ENCODE measurements at places on chromosomes 4 and X.
A peak's percentile ranks its signal among the peaks of the same experiment; 100 is the strongest.

DNA sequence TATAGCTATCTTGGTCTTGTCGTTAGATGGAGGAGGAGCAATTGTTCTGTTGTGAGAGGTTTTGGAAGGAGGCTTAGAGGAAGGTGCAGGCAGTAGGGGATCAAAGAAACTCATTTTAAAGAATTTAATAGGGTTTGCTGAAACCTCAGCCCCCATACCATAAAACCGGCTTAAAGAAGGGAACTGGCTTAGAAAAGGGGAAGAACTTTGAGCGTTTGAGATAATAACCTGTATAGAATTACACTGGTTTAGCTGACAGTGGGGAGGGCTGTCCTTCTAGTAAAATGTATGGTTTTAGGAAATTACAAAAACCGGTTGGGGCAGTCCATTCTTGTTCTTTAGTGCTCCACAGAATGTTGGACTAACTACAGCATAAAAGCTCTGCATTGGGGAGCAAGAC, 128.1 kb downstream of the KDM6A start:
- no peak for DNase-seq

- DNase-seq, result no peak
Measured at GRCh38 chr4:78691971-78692821, 84.0 kb upstream of the BMP2K start.

DNA sequence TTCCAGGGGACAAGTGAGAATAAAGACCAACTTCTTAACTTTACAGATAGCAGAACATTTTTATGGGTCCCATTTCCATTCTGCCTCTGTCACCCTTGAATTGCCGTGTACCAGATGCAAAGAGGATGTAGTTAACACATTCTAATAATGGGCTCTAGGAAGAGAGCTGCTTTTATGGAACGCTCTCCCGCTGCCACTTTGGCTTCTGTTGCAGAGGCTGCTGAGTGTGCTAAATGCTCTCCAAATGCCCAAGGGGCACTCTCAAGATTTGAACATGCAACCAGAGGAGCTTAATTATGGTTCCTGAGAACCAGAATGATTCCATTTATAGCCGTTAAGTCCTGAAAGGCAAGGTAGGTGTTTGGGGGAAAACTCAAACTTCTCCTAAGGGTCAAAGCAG, 28.1 kb upstream of the GPC3 start:
- no peak for DNase-seq

- no peak for DNase-seq
Measured at GRCh38 chr4:31548021-31548420, 827.9 kb downstream of the PCDH7 start.

DNA sequence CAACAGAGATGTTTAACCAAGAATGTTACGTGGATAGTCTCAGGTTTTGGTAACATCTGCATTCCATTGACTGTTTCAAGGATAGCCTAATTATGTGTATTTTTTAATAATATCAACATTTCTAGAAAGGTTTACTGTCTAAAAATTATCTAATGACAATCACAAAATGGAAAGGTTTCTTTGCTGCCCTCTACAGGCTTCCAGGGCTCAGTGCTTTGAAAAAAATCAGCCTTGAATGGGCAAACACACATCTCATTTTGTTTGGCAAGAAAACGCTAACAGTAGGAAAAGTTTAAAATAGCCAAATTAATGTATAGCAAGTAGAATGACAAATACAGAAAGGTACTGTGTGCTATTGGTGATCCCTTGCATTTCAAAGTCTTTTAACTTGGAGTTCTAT, 223.4 kb upstream of the PRPS2 start:
- DNase-seq, result no peak

GRCh38 chr4:36553029-36553428, 271.6 kb downstream of the DTHD1 start:
- DNase-seq, result no peak

- no peak for DNase-seq
Measured at GRCh38 chr4:99950913-99951254, 809 bp upstream of the H2AZ1 start.

- peak; percentile 26 for DNase-seq
Measured at GRCh38 chr4:57233386-57233785, 123.2 kb upstream of the IGFBP7 start.

- no peak for DNase-seq
Measured at GRCh38 chr4:1325681-1326635, 21.1 kb upstream of the UVSSA start.

- no peak for DNase-seq
Measured at GRCh38 chr4:185638093-185638492, 102.8 kb upstream of the PDLIM3 start.

GRCh38 chr4:26218677-26219605, 101.9 kb upstream of the RBPJ start:
- DNase-seq, result no peak

- no peak for DNase-seq
Measured at GRCh38 chr4:65021149-65021548, 611.9 kb upstream of the TECRL start.

DNA sequence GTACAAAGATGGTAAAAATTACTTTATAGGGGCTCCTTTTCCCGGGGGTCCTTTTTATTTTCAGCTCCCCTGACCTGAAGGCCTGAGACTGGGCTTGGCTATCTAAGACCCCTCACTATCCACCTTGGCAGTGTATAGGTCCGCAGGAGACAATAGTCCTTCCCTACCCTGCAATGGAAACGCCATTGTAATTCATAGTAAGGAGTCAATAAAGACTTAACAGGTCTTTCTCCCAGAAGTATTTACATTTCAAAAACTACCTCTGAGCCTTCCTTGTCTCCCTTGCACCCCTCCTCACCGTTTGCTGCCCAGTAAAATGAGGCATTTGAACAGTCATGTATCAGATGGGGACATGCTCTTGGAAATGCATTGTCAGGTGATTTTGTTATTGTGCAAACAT, 401.2 kb upstream of the CNKSR2 start:
- no peak for DNase-seq

- DNase-seq, result no peak
Measured at GRCh38 chr4:22237846-22238494, 277.9 kb downstream of the ADGRA3 start.

- no peak for DNase-seq
Measured at GRCh38 chr4:25575611-25576010, 80.0 kb upstream of the SLC34A2 start.

GRCh38 chr4:4260185-4260751, 12.2 kb upstream of the TMEM128 start:
- DNase-seq, result no peak

GRCh38 chrX:119640731-119641170, 34.5 kb upstream of the NKRF start:
- DNase-seq, result no peak

DNA sequence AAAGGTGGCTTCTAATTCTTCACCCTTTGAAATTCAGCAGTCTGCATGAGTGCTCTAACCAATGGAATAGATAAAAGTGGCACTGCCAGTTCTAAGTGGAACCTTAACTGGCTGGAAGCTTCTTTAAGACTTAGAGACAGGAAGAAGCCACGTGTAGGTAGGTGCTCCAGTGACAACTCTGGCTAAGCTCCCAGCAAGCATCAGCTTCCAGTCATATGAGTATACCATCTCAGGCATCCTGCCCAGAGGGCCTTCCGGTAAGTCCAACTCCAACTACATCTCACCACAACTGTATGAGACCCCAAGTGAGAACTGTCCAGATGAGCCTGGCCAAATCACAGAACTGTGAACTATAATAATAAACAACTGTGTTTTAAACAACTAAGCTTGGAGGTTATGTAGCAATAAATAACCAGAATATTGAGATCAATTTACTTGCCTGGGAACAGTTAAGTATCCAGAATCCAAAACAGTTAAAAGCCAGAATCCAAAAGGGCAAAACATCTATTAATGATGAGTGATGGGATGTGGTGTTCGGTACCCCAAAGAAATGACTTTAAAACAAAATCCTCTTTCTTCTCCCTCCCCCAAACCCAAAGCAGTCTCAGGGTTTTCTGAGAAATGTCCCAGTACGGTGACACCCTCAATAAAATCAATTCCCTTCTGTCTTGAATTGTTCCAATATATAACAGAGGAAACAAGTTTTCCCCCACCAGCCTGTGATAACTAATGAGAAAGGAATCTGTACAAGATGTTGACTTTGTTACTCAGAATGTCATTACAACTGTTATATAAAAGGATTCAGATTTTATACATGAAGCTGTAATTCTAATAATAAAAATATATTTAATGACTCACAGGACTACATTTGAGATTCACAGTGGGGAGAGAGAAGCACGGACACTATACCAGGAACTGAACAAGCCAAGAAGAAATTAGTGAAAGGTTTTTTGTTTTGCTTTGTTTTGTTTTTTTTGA, 4.2 kb downstream of the TSPAN5 start:
- DNase-seq, result peak; percentile 92

- no peak for DNase-seq
Measured at GRCh38 chrX:113743069-113743468, 840.8 kb upstream of the HTR2C start.

GRCh38 chr4:7103607-7104365, 35.9 kb upstream of the GRPEL1 start:
- no peak for DNase-seq

DNA sequence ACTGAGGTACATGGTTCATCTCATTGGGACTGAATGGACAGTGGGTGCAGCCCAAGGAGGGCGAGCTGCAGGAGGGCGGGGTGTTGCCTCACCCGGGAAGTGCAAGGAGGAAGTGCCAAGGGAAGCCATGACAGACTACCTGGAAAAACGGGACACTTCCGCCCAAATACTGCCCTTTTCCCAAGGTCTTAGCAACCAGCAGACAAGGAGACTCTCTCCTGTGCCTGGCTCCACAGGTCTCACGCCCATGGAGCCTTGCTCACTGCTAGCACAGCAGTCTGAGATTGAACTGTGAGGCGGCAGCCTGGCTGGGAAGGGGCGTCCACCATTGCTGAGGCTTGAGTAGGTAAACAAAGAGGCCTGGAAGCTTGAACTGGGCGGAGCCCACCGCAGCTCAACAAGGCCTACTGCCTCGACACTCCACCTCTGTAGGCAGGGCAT, 14.7 kb upstream of the USP53 start:
- DNase-seq, result no peak

DNA sequence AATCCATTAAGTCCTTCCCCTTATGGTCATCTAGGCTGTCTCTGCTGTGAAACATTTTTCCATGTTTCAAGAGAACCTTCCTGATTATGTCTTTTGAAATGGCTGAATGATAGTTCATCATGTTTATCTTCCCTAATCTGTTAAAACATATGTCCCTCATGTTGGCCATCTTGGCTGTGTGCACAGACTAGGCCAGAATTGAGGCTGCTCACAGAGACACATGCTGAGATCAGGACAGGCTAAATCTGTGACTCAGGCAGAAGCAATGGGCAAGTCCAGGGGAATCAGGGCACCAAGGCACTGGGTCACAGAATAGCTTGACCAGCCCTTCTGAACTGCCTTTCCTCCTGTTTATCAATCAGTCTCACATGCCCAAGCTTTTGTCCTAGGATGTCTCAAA, 78.3 kb downstream of the FHDC1 start:
- DNase-seq, result no peak

DNA sequence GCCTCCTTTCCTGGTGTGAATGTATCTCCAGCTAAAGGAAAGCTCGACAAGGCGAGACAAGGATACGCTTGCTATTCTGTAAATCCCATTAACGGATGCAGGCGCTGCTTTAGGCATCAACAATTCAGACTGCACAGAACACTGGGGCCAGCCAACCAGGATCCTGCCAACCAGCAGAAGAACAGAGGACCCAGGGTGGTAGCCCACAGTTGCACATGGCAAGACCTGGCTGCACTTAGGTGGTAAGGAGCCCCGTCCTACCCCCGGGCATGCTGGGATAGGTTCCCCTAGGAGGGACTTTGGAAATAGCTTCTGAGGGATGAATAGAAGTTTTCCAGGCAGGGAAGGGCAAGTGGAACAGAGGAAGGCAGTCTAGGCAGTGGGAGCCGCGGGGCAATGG, 20.7 kb downstream of the PSAPL1 start:
- no peak for DNase-seq

GRCh38 chr4:183408796-183409195, 35.6 kb upstream of the CDKN2AIP start:
- DNase-seq, result no peak

- no peak for DNase-seq
Measured at GRCh38 chr4:146472404-146472803, 49.3 kb downstream of the SLC10A7 start.

GRCh38 chr4:143195581-143195980, 10.9 kb downstream of the USP38 start:
- no peak for DNase-seq

- DNase-seq, result no peak
Measured at GRCh38 chr4:167111092-167111491, 123.2 kb downstream of the SPOCK3 start.

- DNase-seq, result peak; percentile 41
Measured at GRCh38 chr4:47287735-47288134, 175.8 kb downstream of the COMMD8 start.

DNA sequence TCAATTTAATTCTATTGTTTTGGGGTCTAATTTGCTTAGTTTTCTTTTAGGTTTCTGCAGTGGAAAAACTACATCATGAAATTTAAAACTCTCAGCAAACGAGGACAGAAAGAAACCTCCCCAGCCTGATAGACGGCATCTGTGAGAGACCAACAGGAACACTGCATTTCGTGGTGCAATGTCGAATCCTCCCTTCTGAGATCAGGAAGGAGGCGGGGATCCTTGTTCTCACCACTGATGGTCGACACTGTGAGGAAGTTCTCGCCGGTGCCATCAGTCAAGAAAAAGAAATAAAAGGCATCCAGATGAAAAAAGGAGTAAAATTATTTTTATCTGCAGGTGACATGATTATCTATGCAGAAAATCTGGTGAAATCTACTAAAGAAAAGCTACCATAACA, 16.5 kb downstream of the GAK start:
- no peak for DNase-seq

- DNase-seq, result no peak
Measured at GRCh38 chr4:20127626-20128025, 124.1 kb upstream of the SLIT2 start.

DNA sequence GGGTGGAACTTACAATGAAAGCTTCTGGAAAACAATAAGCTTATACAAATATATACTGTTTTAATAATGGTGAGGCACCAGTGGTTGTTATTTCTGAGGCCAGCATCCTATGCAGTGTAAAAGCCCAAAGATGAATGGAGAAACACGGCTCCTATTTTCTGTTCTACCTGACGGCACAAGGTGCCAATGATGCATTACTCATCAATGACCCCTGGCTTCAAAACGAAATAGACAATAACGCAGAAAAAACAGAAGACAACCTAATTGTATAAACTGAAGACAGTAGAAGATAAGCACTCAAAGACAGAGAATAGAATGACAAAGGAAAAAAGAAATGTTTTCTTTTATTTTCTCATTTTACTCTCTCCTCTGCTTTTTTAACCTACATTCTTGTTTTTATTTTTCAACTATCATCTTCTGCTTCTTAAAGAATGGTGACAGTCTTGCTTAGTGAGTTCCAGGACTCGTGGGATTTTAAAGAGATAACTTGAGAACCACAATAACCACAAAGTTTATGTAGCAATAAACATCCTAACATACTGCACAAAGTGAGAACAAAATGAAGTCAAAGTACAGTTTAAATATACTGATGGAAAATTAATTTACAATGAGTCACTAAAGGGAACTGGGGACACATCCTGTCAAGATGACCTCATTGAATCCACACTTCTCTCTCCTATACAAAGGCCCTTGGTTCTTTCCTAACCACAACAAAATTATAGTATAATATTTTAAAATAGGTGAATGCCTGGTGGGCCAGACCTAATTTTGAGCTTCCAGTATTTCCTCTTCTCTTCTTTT, 169.8 kb downstream of the BTC start:
- DNase-seq, result peak; percentile 85
